Smooth muscle cell of the umbilical artery (primary cell): ENCODE measurements at places on chromosomes 1 and 21. TPM values are rescaled to one million over a fixed set of nuclear protein-coding genes. Genes with fewer than 3 reads are reported as not detected.

TMEM79 gene
- 1.3 and 2.1 TPM in 2 replicates for total RNA-seq

BLACAT1 gene
- not detected in 2 replicates for total RNA-seq

OLIG2 gene
- total RNA-seq = not detected in 2 replicates

HSPA6 gene
- 0.30 and 1.1 TPM in 2 replicates for total RNA-seq
